ENCODE measurements at places on chromosomes 2 and 18. TPM values are rescaled to one million over a fixed set of nuclear protein-coding genes. Genes with fewer than 3 reads are reported as not detected.
A peak's percentile ranks its signal among the peaks of the same experiment; 100 is the strongest.

DNA sequence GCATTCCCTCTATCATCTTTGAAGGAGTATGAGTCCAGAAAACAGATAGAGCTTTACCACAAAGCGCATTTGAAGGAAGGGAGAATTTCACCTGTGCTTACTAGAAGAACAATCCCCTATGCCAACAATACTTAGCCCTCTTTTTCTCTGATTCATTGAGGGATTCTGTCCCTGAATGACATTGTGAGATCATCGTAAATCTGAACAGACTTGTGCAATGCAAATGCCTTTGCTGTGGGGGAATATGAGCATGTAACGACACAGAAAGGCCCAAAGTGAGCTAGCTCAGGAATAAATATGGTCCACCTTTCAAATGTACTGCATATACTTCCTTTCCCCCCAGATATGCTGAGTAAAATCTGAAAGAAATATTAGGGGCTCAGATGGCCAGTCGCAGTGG is 67.6 kb downstream of the SCN1A start:
- no peak for DNase-seq

GRCh38 chr2:127891811-127892210 is 6.1 kb upstream of the AMMECR1L start:
- DNase-seq, result peak; percentile 30

- no peak for DNase-seq
These were observed 17.1 kb downstream of the GYPC start for GRCh38 chr2:126672980-126673605.

DNA sequence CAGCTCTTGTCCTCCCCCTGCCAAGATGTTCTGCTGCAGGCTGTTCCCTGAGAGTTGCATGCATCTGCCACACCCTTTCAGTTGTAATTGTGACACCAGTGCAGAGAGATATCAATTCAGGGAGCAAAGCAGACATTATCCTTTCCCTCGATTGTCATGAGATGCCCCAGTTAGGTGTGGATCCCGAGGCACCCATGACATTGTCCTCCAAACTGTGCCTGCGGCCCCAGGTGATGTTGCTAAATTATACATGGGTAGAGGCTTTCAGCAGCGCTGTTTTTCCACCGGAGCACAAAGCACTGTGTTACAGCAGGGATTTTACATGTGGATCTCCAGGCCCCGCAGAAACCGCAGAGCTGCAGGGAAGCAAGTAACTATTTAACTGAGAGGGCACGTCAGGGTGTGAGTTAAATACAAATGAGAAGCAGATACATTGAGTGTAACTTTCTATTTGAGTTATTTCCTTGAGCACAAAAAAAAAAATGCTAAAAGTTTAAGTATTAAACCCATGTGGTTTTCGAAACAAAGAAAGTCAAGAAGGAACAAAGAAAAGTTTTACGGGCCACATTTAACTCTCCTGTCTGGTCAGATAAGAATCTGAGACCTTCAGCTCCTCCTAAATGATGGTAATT is 90.3 kb upstream of the BCL2L11 start:
- no peak for DNase-seq

GRCh38 chr2:168469281-168469988 is 13.4 kb downstream of the CERS6 start:
- DNase-seq, result no peak

DNA sequence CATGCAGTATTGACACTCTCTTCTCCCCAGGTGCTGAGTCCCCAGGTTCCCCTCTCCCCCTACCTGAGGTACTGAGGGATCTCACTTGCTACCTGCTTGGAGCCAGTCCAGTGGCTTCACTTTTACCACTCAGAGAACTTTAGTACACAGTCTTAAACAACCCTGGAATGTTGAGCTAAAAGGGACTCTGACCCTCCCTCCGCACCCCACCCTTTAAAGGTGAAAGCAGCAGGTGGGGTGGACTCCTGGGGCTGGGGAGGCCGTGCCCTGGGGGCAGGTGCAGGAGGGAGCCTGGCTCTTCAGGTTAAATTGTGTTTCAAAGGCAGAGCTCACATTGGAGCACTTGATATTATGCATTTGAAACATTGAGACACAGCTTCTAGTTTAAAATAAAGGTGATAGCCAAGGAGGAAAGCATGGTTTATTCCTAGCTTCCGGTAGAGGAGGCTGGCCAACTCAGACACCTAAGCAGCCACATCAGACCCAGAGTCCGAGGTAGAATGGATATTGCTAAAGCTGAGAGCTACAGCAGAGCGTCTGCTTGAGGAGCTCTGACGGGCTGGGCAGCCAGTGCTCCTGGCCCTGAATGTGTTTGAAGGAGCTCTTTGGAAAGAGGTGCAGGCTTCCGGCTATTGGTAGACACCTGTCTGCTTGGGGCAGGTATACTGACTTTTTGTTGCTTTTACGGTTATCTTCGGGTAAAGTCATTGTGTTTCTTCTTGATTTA is 196.4 kb downstream of the AGAP1 start:
- no peak for DNase-seq

DNA sequence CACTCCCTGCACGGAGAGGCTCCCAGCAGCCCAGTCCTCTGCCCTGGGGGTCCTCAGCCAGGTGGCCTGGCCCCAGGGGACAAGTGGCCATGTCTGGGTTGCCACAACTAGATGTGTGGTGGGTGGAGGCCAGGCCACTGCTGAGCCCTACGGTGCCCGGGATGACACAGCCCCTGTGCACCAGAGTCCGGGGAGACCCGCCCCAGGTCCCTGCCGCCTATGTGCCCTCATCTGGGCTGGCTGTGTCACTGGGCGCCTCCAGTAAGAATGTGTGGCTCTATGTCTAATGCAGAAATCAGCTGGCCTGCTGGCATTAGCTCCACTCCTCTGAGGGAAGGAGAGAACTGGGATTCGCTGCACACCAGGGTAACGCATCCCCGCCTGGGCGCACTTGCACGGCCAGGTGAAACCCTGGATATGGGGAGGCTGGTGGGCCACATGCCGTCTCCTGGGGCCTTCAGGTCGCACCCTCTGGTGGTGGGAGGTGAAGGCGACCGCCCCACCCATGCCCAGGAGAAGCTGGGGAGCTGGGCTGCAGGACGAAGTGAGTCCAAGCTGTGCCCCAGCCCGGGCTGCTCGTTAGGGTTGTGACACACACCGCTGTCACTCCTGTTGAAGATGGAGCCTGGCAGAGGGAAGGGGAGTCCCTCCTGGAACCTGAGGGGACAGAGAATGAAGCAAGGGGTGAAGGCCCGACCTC is 136.1 kb downstream of the PTGR3 start:
- no peak for DNase-seq

DNA sequence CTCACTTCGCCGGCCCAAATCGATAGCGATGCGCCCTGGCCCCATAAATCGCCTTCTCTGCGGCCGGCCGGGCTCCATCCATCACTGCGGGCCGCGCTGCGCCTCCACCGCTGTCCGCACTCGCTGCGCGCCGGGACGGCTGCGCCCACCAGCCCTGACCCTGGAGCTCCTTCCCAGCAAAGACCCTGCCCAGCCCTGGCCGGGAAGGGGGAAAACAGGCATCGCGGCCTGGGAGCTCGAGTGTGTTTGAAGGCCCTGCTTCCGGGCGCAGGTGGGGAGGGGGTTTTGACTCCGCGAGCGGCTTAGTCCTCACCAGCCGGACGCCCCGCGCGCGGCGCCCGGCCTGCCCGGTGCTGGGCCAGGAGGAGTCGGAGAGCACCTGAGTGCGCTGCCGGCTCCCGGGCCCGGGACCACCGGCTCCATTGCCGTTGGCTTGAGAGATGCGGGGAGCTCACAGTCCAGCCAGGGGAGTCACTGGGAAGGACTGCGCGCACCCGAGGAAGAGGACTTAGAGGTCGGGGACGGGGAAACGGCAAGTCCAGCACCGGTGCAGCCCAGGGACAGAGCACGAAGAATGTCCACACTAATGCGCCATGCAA is 1.1 kb downstream of the PAX8 start:
- no peak for DNase-seq

DNA sequence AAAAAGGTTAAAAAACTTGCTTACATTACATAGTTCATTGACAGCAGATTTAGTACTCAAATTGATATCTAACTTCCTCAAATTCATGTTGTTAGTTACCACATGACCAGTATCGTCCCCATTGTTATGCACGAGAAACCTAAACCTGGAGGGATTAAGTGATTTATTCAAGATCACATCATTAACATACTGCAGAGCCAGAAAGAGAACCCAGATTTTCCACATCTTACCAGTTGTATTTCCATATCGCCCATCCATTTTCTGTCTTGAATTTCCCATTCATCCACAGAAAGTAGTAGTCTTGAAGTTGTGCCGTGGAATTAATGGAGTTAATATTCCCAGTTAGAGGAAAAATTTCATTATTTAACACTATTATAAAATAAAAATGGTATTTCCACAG is 512.0 kb downstream of the METTL4 start:
- no peak for DNase-seq

GRCh38 chr2:36748166-36748565 is 51.7 kb downstream of the VIT start:
- no peak for DNase-seq

GRCh38 chr18:62071071-62071470 is 115.8 kb downstream of the PIGN start:
- DNase-seq, result no peak

DNA sequence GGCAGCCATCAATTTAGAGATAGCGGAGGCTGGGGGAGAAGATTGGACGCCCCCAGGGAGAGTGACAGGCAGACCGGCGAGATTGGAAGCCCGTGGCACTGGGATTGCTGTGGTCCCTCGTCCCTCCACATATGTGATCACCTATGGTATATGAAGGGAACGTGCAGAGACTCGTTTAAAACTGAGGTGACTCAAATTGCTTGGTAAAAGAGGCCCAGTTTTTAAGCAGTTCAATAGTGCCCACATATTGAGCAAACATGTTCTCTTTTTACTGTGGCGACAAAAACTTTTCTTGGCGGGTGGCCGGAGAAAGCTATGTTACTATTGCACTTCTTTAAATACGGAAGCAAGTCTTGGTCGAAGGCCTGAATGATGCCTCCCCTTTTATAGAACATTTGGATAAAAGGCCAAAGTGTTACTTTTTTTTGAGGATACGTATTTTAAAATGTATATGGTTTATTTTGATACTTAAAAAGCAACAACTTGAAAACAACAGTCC is 9.1 kb downstream of the B3GNT2 start:
- DNase-seq, result no peak

- no peak for DNase-seq
These were observed 2.9 kb upstream of the SLC9A4 start for GRCh38 chr2:102470168-102470567.

DNA sequence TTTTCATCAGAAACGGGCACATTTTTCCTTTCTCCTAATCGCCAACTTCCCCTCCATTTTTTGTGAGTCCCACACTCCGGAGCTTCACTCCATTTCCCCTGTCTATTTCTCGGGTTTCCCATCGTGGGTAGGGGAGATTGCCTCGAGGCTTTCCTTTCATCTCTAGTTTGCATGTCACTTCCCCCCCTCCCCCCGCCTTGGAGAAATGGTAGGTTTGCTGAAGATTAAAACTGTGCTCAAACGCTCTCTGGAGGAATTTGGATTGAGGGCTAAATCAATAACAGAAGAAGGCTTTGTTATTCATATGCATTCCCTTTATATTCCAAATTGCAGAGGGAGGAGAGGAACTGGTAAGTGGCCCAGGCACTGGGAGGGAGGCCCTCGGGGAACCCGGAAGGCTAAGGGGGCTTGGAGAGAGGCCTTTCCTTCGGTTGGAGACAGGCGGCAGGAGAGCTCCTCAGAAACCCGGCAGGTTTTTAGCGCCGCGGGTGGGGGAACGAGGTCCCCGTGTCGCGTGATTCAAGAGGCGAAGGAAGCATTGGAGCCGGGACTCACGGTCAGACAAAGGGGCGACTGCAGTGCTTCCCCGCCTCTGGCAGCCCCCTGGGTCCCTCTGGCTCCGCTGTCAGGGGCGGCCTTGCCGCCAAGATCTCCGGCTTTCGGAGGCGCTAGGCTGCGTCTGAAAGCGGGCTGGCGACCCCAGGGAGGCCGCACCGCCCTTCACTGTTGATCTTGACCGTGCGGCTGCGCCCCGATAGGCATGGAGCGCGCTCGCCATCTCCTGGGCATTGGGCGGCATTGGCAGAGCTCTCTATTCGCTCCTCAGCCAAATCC is 2.4 kb upstream of the HOXD12 start:
- peak; percentile 86 for DNase-seq

DNA sequence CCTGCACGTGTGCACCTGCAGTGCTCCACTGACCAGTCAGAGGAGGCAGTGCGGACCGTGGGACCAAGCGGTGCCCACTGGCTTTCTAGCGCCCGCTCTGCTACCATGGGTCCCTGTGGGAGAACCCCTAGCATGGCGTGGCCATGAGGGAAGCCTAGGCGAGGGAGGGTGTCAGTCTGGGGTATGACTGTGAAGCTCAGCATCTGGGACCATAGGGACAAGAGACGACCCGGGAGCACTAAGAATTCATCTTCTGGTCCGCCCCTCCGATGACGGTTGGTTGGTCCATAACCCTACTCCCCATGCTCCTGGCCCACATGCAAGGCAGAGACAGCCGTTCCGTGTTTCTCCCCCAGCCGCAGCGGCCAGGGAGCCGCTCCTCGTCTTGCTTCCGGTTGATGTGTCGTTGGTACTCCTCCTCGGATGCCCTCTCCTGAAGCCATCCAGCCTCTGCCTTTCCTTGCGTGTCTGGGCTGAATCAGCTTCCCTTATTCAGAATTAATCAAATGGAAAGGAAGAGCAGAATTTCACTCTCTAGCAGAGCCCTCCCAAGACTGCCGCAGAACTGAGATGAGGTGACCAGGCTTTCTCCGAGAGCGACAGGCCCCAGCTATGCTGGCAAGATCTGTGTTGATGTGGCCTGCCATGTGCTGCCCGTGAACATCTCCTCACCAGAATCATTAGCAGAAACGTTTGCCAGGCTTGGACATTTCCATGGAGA is 23.0 kb downstream of the COX7A2L start:
- DNase-seq, result no peak

GRCh38 chr18:68699043-68699442 is 15.9 kb downstream of the TMX3 start:
- DNase-seq, result no peak

DNA sequence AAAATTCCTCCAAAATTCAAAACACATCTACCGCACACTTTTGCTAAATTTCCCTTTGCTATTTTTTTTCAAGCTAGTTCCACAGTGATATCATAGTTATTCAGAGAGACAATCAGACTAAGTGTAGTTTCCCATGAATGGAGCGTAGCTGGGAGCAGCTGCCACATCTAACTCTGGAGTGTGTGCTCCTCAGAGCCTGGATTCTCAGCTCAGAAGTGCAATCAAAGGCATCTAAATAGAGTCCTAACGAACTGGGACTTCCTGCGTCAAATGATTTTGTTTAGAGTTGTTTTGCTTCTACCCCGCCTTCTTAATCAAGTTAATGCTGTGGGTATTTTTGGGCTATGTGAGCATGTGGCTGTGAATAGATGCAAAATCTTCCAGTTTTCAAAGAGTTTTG is 160.3 kb downstream of the TMEM18 start:
- DNase-seq, result peak; percentile 93

- no peak for DNase-seq
These were observed 116.3 kb downstream of the PLCL1 start for GRCh38 chr2:197920592-197921201.

Gene SPP2
- polyA plus RNA-seq, result not detected

Gene CEP76
- polyA plus RNA-seq, result 3.0 TPM

Gene GAL3ST2
- polyA plus RNA-seq, result not detected

Gene GAREM2
- polyA plus RNA-seq, result 0.37 TPM

Gene RESP18
- polyA plus RNA-seq, result not detected

Gene ATP8B1
- polyA plus RNA-seq, result 9.9 TPM

Gene MAPK4
- 10.7 TPM for polyA plus RNA-seq

Gene PTPN2
- polyA plus RNA-seq, result 51.0 TPM

Gene GULP1
- polyA plus RNA-seq, result 11.0 TPM

Gene ZNF521
- polyA plus RNA-seq, result 1.5 TPM

Gene ANKRD29
- 12.5 TPM for polyA plus RNA-seq

Data from lung (tissue), 17 donors.